ENCODE measurements at places on chromosomes 6 and 20. TPM values are rescaled to one million over a fixed set of nuclear protein-coding genes. Genes with fewer than 3 reads are reported as not detected.

The PPP1R3G gene
- 0.05 TPM for total RNA-seq

The COX4I2 gene
- total RNA-seq: not detected

The PGK2 gene
- total RNA-seq: not detected

The SYCP2 gene
- 6.5 TPM for total RNA-seq

The AMD1 gene
- total RNA-seq: 77.7 TPM

The NMBR gene
- total RNA-seq: not detected

The GPX5 gene
- total RNA-seq: not detected

The SEL1L2 gene
- total RNA-seq: not detected

The SIRPD gene
- total RNA-seq: 0.23 TPM

The ELOVL4 gene
- 0.55 TPM for total RNA-seq

The ZSCAN16 gene
- 2.9 TPM for total RNA-seq

The KCNK16 gene
- total RNA-seq: not detected

The WFDC10B gene
- total RNA-seq: not detected

The OR12D3 gene
- total RNA-seq: not detected

The TBX18 gene
- total RNA-seq: not detected

The HRH3 gene
- not detected for total RNA-seq

GRCh38 chr20:24501764-24502556, 32.5 kb downstream of the SYNDIG1 start:
- no peaks in the 10 kb centered on the region for H3K4me1 ChIP-seq
- no peak overlapping the region for H3K4me3 ChIP-seq
- H3K27me3 ChIP-seq: no peaks in the 10 kb centered on the region
- no peak overlapping the region for H3K27ac ChIP-seq

- H3K4me3 ChIP-seq: no peak overlapping the region
- H3K27ac ChIP-seq: no peak overlapping the region
- H3K36me3 ChIP-seq: no peaks in the 10 kb centered on the region
- DNase-seq: no peak
Measured at GRCh38 chr6:74757813-74758212, 448.0 kb downstream of the COL12A1 start.

DNA sequence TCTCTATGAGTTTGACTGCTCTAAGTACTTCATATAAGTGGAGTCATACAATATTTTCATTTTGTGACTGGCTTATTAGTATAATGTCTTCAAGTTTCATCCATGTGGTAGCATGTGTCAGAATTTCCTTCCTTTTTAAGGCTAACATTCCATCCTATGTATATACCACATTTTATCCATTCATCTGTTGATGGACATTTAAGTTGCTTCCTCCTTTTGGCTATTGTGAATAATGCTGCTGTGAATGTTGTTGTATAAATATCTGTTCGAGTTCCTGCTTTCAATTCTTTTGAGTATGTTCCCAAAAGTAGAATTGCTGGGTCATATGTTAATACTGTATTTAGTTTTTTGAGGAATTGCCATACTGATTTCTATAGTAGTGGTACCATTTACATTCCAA, 79.5 kb downstream of the PTPRA start:
- H3K36me3 ChIP-seq: peaks cover 31% of the 10 kb centered on the region
- no peak for DNase-seq
- no peak overlapping the region for H3K4me3 ChIP-seq
- no peaks in the 10 kb centered on the region for H3K4me1 ChIP-seq
- H3K27me3 ChIP-seq: no peaks in the 10 kb centered on the region
- H3K27ac ChIP-seq: no peak overlapping the region

DNA sequence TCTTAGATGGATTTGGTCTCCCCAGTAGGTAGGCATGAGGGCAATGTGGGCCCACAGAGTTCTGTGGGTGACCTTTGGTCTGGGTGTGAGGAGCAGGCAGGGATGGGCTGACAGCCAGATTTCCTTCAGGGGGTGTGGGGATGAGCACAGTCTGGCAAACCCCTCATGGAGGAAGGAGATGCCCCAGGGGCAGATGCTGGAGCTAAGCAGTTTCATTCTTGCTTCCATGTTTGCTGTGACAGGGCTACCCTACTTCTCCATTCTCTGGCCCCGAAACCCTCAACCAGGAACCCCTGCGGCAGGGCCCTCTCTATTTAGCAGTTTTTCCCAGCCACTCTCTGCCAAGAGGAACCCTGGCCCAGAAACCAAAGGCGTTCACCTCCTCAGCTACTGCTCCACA, 40.4 kb downstream of the GCLC start:
- H3K36me3 ChIP-seq: peaks cover 9% of the 10 kb centered on the region
- H3K4me3 ChIP-seq: no peak overlapping the region
- DNase-seq: no peak
- no peaks in the 10 kb centered on the region for H3K27me3 ChIP-seq
- H3K27ac ChIP-seq: no peak overlapping the region
- no peaks in the 10 kb centered on the region for H3K4me1 ChIP-seq

DNA sequence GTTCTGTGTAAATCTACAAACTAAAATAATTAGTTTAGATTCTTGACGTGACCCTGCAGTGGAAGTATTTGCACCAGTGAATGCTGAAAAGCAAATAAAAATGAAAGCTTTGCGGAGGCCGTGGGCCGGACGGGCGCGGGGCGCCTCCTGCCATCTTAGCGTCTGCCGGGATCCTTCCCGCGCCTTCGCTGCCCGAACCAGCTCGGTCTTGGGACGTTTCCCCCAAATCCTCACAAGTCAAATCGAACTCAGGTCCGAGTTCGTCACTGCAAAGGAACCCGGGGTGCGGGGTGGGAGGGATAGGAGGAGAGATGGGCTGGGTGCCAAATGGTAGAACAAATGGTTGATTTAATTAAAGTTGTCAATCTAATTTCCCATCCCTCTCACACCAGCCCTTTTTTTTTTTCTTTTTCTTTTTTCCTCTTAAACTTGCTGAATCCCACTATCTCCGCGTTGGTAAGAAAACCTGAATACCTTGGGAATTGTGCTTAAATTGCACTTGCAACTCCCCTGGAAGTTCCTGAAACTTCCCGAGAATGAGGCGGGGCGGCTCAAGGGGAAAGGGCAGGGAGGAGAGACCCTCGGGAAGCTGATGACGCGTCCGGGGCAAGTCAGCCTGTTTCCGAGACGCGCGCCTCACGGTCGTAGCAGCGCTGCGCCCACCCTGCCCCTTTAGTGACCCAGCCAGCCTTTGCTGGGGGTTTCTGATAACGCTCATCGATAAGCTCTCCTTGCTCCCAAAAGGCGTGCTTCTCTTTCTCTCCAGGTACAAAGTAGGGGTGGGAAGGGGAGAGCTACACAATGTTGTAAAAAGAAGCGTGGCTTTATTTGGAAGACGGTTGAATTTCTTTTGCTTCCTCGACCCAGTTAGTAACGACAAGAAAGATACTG, 1.8 kb downstream of the GJA1 start:
- no peak overlapping the region for H3K27ac ChIP-seq
- peaks cover 2% of the 10 kb centered on the region for H3K36me3 ChIP-seq
- DNase-seq: peak; percentile 25
- peaks cover 16% of the 10 kb centered on the region for H3K4me1 ChIP-seq
- H3K4me3 ChIP-seq: peak overlapping the region; percentile 72
- H3K27me3 ChIP-seq: peaks cover 28% of the 10 kb centered on the region

- no peaks in the 10 kb centered on the region for H3K27me3 ChIP-seq
- H3K27ac ChIP-seq: peak within 1 kb of the TSS; percentile 87
- peak; percentile 86 for DNase-seq
Measured at GRCh38 chr20:58309591-58310290, at the start of gene RAB22A. Gene RAB22A, plus strand, starts transcription at chr20:58309715. Its CDS starts 262 bp downstream, at chr20:58309977.

DNA sequence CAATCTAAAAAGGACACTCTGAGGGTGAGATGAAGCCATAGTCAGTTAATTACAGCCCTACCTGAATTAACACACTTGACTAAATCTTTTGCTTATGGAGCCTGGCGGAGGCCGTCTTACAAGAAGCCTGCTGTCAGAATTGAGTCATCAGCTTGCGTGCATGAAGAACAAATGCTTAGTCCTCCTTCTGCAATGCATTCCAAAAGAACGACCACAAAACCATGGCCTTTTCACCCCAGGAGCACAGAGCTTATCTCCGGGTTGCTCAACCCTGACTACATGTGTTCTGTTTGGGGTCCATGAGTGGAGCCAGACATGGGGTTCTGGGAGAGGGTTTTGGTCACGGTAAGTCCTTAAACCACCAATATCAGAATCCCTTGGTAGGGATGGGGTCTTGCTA, 318.1 kb downstream of the CLIC5 start:
- H3K27me3 ChIP-seq: no peaks in the 10 kb centered on the region
- H3K4me1 ChIP-seq: peaks cover 4% of the 10 kb centered on the region
- no peak overlapping the region for H3K27ac ChIP-seq
- no peaks in the 10 kb centered on the region for H3K36me3 ChIP-seq
- peak; percentile 12 for DNase-seq
- H3K4me3 ChIP-seq: no peak overlapping the region

- DNase-seq: no peak
- H3K27me3 ChIP-seq: no peaks in the 10 kb centered on the region
- H3K4me1 ChIP-seq: peaks cover 24% of the 10 kb centered on the region
Measured at GRCh38 chr20:4971064-4971463, 30.2 kb downstream of the SLC23A2 start.

DNA sequence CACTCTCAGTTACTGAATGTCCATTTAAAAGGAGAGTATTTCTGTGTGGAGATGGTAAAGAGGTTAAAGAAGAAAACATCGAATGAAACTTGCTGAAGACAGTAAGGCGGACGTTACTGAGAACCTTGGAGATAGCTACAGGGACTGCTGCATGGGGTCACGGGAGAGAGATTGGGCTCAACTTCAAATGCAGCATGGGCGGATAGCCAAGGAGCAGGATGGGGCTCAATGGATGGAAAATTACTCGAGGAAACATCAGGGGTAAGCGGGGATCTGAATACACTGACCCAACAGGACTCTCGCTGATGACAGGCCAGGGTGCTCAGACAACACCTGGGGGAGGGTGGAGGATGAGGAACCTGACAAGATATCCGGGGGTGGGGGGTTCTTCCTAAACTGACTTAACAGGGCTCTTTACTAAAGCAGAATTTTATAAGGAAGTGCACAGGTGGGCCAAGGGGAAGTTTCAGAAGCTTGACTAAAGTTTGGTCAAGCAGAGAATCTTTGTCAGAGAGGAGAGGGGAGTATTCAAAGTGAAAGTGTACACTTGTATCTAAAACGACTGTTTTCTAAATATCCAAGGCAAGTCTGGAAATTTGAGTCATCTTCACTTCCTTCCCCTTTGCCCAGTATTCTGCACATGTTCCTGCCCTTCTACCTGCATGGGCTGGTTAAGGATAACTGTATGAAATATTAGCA, 22.8 kb downstream of the ECT2L start:
- H3K4me1 ChIP-seq: peaks cover 24% of the 10 kb centered on the region
- no peaks in the 10 kb centered on the region for H3K36me3 ChIP-seq
- no peak overlapping the region for H3K4me3 ChIP-seq
- no peak overlapping the region for H3K27ac ChIP-seq

DNA sequence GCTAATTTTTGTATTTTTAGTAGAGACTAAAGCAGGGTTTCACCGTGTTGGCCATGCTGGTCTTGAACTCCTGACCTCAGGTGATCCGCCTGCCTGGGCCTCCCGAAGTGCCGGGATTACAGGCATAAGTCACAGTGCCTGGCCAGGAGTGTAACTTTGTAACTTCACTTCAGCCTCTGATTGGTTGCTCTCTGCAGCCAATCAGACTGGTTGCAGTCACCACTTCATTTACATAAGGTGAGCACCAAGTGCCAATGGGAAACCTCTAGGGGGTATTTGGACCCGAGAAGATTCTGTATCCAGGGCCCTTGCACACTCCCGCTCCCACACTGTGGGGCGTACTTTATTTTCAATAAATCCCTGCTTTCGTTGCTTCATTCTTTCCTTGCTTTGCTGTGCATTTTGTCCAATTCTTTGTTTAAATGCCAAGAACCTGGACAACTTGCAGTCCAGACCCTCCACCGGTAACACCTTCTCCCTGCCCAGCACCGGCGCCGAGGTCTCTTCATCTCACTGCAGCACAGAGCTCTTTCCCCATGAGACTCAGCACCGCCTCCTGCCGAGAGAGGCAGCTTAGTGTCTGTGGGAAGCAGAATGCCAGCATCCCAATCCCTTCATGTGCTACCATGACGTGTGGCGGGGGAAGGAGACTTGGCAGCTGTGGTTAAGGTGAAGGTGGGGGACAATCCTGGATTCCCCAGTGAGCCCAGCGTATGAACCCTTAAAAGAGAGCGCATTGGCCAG, 14.0 kb upstream of the MRGBP start:
- H3K4me3 ChIP-seq: no peak overlapping the region
- no peaks in the 10 kb centered on the region for H3K27me3 ChIP-seq
- no peak overlapping the region for H3K27ac ChIP-seq
- H3K4me1 ChIP-seq: peaks cover 17% of the 10 kb centered on the region

DNA sequence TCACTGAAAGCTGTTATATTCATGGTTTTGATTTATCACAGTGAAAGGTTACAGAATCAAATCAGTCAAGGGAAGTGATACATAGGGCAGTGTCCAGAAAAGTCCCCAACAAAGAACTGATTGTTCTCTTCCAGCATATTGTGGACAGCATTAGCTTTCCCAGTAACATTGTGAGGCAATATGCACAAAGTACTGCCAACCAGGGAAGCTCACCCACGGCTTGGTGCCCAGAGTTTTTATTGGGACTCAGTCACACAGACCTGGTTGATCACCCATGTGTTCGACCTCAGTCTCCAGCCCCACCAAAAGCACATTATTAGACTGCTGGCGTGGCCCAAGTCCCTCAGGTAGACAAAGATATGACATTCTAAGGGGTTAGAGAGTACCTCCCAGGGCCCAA, 76.0 kb downstream of the LCA5 start:
- H3K27me3 ChIP-seq: no peaks in the 10 kb centered on the region
- no peak overlapping the region for H3K4me3 ChIP-seq

GRCh38 chr20:46009816-46010215, 1.1 kb downstream of the MMP9 start:
- no peak for DNase-seq
- peaks cover 63% of the 10 kb centered on the region for H3K27me3 ChIP-seq
- H3K27ac ChIP-seq: no peak overlapping the region
- peaks cover 7% of the 10 kb centered on the region for H3K36me3 ChIP-seq
- H3K4me3 ChIP-seq: no peak overlapping the region
- H3K4me1 ChIP-seq: peaks cover 78% of the 10 kb centered on the region

- peak overlapping the region; percentile 52 for H3K4me3 ChIP-seq
- peaks cover 9% of the 10 kb centered on the region for H3K27me3 ChIP-seq
- H3K36me3 ChIP-seq: no peaks in the 10 kb centered on the region
- peak; percentile 59 for DNase-seq
- H3K4me1 ChIP-seq: peaks cover 27% of the 10 kb centered on the region
Measured at GRCh38 chr20:881051-881782, 34.9 kb downstream of the ANGPT4 start.

DNA sequence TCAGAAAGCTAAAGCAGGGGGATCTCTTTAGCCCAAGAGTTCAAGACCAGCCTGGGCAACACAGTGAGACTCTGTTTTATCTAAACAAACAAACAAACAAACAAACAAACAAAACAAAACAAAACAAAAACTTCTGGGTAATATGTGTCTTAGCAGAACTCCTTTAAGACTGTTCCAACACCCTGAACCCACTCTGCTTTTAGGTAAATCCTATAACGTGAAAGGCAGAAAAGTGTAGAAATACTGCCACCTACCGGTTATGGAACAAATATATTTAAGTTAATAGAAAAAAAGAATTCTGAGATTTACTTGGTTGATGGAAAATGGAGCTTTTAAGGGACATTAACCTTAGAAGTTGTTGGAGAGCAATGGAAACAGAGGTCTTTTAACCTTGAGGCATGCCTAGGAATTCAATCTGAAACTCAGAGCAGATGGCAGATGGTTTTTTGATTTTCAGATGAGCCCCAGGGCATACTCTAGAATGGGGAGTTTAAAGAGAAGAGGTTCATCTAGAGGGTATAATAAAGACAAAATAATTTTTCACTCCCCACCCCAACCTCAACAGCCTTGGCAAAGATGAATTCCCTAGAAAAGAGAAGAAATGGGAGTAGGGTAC, 38.5 kb downstream of the SOD2 start:
- no peaks in the 10 kb centered on the region for H3K4me1 ChIP-seq
- H3K36me3 ChIP-seq: no peaks in the 10 kb centered on the region

Measured in activated CD8-positive, alpha-beta T cell treated with anti-CD3 and anti-CD28 coated beads, Interleukin-2, amount 10 ng/mL, durations not matched to agents 7 days and 5 days (primary cell).